Thoracic aorta endothelial cell (primary cell): ENCODE measurements at places on chromosomes 16 and 17. TPM values are rescaled to one million over a fixed set of nuclear protein-coding genes. Genes with fewer than 3 reads are reported as not detected.

The CNTD1 gene
- total RNA-seq = not detected in 2 replicates

The TRPV2 gene
- total RNA-seq = 7.8 and 35.9 TPM in 2 replicates

The CACNG1 gene
- total RNA-seq = not detected in 2 replicates

The SLC52A1 gene
- 0.07 TPM in 1 of 2 replicates, not detected in the other for total RNA-seq

The CYB5D1 gene
- 10.1 and 13.9 TPM in 2 replicates for total RNA-seq

The MYBBP1A gene
- 65.3 and 83.6 TPM in 2 replicates for total RNA-seq

The CD7 gene
- not detected in 2 replicates for total RNA-seq

The KRTAP2-1 gene
- not detected in 2 replicates for total RNA-seq

The IL21R gene
- total RNA-seq = 0.07 TPM in 1 of 2 replicates, not detected in the other

The KRTAP2-2 gene
- total RNA-seq = not detected in 2 replicates

The C17orf78 gene
- not detected in 2 replicates for total RNA-seq

The COQ9 gene
- total RNA-seq = 35.9 and 45.7 TPM in 2 replicates

The CCL2 gene
- 95.8 and 128 TPM in 2 replicates for total RNA-seq

The KRTAP4-3 gene
- total RNA-seq = not detected in 2 replicates

The CDH3 gene
- not detected in 2 replicates for total RNA-seq

The TEX14 gene
- total RNA-seq = under 0.01 and 0.07 TPM in 2 replicates

The HSD11B2 gene
- 0.07 TPM in 1 of 2 replicates, not detected in the other for total RNA-seq

The UNC13D gene
- 3.5 and 3.7 TPM in 2 replicates for total RNA-seq

The NAGLU gene
- total RNA-seq = 18.1 and 23.1 TPM in 2 replicates

The HSD17B2 gene
- total RNA-seq = 0.27 and 1.2 TPM in 2 replicates

The TPSG1 gene
- total RNA-seq = not detected in 2 replicates

The P3H4 gene
- total RNA-seq = 40.0 and 52.8 TPM in 2 replicates

The KRT40 gene
- total RNA-seq = not detected in 2 replicates
